ENCODE measurements at places on chromosomes 12 and 14. TPM values are rescaled to one million over a fixed set of nuclear protein-coding genes. Genes with fewer than 3 reads are reported as not detected.

The CCND2 gene
- 111 TPM for total RNA-seq

The PTPRB gene
- 169 TPM for total RNA-seq

The CLEC4C gene
- total RNA-seq: not detected

The NDUFA12 gene
- total RNA-seq: 125 TPM

The SPTB gene
- total RNA-seq: under 0.01 TPM

The KRT6B gene
- total RNA-seq: 0.05 TPM

The APOLD1 gene
- 63.8 TPM for total RNA-seq

The DNM1L gene
- total RNA-seq: 119 TPM

The PTHLH gene
- not detected for total RNA-seq

The STYK1 gene
- 4.6 TPM for total RNA-seq

The GPN3 gene
- total RNA-seq: 19.9 TPM

The HRK gene
- total RNA-seq: not detected

The TAS2R10 gene
- 0.17 TPM for total RNA-seq

DNA sequence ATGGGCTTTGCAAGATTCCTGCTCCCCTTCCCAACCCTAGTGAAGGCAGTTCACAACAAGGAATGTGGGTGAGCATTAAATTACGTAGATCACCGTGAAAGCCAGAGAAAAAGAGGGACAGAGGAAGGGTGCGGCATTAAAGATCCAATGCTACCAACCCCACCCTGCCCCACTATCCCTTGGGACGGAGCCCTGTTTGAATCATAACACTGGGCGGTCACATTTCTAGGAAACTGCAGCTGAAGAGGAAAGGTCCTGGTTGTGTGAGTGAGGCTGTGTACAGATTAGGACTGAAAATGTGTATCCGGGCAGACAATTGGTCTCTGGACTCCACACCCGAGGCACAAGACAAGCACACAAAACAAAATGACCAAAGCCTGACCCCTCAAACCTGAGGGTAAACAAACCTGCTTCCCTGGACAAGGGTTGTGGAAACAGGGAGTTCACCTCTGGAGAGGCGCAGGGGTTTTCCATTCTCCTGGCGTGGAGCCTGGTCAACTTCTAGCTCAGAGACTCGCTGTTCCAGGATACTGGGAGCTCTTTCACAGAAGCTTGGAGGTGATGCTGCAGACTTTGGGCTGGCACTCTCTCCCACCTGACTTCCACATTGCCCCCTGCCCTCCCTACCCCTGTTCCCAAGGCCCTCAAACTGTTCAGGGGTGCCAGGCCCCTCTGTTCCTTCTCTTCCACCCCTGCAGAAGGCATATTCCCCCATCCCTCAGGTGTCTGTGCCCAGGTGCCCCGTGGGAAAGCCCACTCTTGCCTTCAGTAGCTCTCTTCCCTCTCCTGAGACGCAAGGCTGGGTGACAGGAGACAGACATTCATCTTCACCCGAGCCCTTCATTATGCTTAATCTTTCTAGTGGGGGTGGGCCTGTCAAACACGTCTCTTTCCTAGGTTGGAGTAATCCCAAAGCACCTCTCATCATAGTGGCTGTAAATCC lies 16.5 kb downstream of the NINJ2 start:
- DNase-seq: peak; percentile 79

- peak; percentile 62 for DNase-seq
These were observed 92.4 kb upstream of the TMEM260 start for GRCh38 chr14:56487090-56487667.

DNA sequence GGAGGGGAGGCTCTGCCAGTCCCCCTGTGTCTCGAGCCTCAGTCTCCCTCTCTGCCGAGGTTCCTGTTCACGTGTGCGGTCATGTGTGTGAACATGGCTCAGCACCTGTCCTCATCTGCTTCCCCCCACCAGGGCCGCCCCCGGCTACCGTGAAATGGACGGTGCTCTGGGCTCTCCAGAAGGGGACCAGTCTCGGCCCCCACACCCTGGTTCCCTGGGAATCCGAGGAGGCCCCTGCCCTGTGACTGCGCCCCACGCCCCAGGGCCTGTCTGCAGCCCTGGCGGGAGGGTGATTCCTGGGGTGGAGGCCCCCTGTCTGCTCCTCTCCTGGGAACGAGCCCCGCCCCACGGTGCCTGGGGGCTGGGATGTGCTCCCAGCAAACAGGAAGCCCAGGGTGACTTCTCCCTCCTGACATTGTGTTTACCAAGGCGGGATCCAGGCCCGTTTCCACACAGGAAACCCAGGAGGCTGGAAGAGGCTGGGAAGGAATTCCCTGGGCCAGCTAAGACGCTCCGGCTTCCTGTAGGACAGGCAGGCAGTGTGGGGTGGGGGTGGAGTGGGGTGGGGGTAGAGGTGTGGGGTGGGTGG lies 46.6 kb downstream of the KIF26A start:
- DNase-seq: peak; percentile 85

- DNase-seq: no peak
These were observed 82.1 kb upstream of the FSCB start for GRCh38 chr14:44589180-44589579.

- no peak for DNase-seq
These were observed at the start of gene KRT4 for GRCh38 chr12:52813885-52814709. Gene KRT4, minus strand, starts transcription at chr12:52814116. Its CDS starts 58 bp downstream, at chr12:52814058.

GRCh38 chr12:53717319-53717718 lies 9.9 kb downstream of the CALCOCO1 start:
- DNase-seq: no peak

- no peak for DNase-seq
These were observed at the start of gene ASB2 for GRCh38 chr14:93976477-93977057. Gene ASB2, minus strand, starts transcription at chr14:93976570. Its CDS starts 12,031 bp downstream, at chr14:93964539.

GRCh38 chr12:27970401-27971120 lies 2.0 kb downstream of the PTHLH start:
- DNase-seq: peak; percentile 40

DNA sequence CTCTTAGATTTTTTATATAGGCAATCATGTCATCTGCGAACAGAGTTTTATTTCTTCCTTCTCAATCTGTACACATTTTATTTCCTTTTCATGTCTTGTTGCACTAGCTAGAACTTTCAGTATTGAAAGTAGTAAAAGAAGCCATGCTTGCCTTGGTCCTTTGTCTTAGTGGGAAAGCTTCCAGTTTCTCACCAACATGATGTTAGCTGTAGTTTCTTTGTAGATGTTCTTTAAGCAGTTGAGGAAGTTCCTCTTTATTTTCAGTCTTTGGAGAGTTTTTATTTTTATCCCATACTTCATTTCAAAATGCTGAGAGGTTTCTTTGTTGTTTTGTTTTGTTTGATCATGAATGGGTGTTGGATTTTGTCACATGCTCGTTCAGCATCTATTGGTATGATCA lies 12.7 kb upstream of the RIMKLB start:
- no peak for DNase-seq

DNA sequence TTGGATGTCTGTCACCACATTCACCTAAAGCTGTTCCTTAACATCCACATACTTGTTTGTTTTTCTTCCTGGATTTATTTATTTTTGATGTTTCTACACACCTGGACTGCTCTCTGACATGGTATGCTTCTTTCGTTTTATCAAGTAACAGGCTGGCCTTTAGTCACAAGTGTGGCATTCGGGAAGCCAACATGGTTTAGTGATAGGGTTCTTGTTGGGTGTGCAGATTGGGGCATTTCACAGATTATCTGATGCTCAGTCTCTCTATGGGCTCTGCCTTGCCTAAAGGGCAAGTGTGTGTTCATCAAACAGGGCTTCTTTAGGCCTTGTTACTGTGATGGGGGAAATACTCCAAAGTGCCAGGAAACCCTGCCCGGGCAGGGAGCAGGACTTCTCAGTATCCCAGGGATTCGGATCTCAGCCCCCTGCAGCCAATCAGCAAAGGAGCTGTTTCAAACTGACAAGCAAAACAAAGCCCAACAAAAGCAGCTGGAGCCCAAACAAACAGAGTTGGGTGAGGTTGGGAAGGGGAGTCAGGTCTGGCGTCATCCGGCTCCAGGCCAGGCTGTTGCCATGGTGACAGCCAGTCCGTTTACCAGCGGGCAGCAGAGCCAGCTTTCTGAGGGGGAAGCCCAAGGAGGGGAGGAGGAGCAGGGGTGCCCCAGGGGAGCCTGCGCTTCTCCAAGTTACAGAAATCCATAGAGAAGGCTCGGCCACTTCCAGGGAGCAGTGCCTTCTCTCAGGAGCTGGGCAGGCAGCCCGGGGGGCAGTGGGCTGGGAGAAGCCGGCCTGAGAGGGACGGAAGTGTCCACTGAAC lies 31.9 kb downstream of the FOS start:
- peak; percentile 92 for DNase-seq

DNA sequence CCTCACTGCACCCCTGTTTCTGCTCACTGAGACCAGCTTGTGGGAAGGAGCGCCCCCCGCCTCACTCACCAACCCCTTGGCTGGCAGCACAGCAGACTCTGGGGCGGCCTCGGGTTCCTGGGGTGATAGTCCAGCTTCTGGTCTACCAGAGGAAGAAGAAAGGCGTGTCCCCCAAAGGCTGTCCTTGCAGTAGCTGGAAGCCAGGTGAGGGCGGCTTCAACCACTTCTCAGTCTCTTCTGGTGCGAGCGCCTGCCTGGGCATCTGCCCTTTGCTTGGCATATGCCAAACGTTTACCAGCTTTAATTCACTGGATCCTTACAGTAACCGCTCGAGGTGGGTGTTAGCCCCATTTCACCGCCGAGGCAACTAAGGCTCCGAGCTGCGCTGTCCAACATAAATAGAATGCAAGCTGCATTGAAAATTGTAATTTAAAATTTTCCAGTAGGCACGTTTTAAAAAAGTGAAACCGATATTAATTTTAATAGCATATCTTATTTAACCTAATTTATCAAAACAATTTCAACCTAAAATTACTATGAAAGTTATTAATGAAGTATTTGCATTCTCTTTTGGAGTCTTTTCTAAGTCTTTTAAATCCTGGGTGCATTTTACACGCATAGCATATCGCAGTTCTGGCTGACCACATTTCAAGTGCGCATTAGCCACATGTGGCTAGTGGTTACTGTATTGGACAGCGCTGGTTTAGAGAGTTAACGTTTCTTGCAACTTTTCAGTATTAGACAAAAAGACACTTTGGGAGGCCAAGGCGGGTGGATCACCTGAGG lies 872 bp downstream of the FAM177A1 start:
- DNase-seq: peak; percentile 44

DNA sequence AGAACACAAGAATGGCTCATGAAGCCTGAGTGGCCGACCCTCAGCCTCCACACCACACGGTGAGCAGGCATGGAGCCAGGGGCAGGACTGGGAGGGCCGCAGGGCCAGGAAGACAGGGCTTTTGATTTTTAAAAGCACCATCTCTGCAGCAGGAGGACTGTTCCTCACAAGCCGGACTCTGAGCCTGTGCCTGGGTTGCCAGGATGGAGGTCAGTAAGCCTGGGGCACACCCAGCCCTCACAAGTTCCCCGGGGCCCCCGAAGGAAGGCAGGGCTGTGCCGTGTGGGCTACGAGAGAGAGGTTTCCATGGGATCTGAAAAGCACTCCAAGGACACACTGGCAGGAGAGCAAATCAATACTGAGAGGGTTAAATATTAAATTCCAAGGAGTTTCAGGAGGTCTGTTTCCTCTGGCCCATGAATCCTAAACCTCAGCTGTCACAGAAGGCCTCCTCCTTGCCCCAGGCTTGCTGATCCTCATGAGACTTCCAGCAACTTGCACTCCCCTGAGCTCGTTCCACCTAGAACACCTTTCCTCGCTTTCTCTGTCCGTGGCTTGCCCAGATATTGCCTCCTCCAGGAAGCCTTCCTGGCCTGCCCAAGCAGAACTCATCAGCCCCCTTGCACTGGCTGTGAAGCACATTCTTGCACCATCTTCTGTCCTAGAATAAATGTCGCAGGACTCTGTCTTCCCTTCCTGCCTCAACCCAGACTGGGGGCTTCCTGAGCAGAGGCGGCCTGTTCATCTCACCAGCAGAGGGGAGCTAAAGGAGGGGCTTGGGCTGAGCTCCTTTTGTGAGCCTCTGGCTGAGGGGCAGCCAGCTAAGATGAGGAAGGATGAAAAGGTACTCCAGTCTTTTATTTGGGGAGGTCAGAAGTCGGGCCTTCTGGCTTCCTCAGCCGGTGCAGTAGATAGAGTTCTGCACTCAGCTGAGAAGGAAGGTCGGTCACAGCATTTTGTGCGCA lies 64.6 kb downstream of the CCDC88C start:
- DNase-seq: no peak

- DNase-seq: no peak
These were observed 63.0 kb upstream of the TCL1B start for GRCh38 chr14:95623195-95623594.

GRCh38 chr14:61417141-61417540 lies 95.8 kb downstream of the PRKCH start:
- no peak for DNase-seq

GRCh38 chr12:38465020-38465419 lies 148.4 kb downstream of the ALG10B start:
- DNase-seq: no peak

- no peak for DNase-seq
These were observed 273.9 kb downstream of the ZFP36L1 start for GRCh38 chr14:68518761-68519670.

- no peak for DNase-seq
These were observed 458.5 kb upstream of the FLRT2 start for GRCh38 chr14:85071447-85071846.

DNA sequence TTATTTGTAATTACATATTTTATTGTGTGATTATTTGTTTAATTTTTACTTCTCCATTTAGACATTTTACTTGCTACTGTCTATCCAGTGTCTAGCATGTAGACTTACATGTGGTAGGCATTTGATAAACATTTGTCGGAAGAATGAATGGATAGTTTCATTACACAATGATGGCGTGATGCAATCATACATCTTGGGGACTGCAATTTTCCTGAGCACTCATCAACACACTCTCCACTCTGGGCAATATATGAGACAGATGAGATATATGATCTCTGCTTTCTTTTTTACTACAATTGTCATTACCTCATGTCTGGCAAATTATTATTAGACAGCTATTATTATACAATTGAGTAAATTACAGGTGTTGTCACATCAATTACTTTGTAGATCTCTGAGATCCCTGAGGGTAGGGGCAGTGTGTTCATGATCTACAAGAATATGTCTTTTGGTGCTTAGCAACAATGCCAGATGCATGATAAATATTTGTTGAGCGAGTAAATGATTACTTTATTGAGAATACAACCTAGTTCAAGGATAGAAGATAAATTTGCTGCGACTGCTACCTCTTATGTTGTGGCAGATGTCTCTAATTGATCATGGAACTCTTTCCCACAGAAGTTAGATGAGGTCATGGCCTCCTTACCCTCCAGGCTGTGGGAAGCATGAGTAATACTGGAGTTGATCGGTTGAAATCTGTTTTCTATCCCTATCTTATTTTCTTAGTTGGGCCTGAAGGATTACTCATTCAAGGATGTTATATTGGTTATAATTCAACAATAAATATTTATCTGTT lies 416.0 kb downstream of the LRIG3 start:
- no peak for DNase-seq

GRCh38 chr12:51082561-51083125 lies 753 bp downstream of the CSRNP2 start:
- DNase-seq: peak; percentile 51

- no peak for DNase-seq
These were observed 44.0 kb downstream of the TRAFD1 start for GRCh38 chr12:112169161-112169872.
